Stimulated activated naive B cell treated with anti-CD40 and anti-IgM and Interleukin-4, amounts not matched to agents 10 μg/mL and 1 μg/mL and 100 μg/mL, for 72 hours (primary cell): ENCODE measurements at places on chromosomes 7 and 10.

GRCh38 chr10:130206216-130206737 is 70.1 kb downstream of the GLRX3 start:
- no peak for DNase-seq

DNA sequence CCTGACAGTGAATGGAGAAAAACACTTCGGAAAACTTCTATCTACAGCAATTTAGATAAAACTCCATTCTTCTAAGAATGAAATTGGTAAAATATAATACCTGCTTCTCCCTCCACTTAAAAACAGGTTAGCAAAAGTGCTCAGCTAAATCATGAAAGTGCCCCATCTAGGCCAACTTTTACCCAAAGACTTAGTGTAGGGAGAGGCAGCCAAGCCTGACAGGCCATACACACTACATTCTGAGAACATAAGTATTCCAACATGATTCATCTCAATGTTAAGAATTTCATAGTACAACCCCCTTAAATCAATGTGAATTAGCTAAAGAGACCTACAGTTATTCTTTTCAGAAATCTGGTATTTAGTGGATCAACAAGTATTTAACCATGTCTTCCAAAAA is 7.2 kb downstream of the FAM3C start:
- DNase-seq, result no peak

DNA sequence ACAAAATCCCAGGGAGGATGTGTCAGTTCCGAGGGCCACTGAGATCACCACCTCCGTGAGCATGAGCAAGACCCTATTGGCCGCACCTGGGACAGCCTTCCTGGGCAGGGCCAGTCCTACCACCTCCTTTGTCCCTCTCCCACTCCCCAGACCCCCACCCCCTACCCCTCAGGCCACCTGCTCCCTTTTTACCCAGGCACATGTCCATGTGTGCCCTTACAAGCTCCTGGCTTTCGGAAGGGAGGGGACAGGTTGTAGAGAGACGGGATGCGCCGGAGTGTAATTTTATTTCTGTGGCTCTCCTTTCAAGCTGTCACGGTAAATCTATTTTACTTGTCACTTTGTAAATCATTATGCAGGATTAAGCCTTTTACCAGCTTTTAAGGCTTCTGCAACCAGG is 20.9 kb downstream of the ZMIZ1 start:
- DNase-seq, result no peak

DNA sequence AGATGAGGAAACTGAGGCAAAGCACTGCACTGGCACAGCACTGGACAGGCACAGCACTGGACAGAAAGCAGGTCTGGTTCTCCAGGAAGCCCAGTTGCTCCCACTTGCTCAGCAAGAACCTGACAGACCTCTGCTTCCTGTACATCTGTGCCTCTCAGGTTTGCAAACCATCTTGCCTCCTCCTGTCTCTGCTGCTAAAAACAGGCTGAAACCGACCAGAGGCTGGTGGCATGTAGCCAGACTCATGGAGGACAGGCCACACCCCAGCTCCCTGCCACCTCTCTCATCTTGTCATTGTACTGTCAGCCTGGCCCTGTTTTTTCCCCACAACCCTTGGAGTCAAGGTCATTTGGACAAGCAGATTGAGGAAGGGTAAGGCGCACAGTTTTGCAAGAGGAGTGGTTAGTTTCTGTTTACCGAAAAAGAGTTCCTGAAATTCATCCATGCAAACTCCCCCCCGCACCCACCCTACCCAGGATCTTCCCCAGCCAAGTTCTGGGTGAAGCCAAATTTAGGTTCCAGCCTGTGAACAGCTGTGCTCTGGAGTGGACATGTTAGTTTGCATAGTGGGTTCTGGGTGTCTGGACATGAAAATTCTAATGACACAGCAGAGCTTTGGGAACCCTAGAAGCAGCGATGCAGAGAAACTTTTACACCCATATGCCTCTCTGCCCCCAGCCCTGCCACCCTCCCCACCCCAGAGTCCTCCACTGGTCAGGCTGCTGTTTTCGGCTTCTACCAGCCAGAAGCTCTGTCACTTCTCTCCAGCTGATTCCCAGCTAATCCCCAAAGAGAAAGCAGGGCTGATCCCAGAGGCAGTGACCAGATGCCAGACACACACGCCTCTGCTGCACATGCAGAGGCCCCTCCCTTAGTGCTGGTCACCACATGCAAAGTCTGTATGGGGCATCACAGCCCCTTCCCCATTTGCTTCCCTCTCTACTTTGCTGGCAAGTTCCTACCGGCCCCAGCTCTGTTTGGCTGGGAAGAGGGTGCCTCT is 8.5 kb upstream of the C10orf105 start:
- peak; percentile 51 for DNase-seq

DNA sequence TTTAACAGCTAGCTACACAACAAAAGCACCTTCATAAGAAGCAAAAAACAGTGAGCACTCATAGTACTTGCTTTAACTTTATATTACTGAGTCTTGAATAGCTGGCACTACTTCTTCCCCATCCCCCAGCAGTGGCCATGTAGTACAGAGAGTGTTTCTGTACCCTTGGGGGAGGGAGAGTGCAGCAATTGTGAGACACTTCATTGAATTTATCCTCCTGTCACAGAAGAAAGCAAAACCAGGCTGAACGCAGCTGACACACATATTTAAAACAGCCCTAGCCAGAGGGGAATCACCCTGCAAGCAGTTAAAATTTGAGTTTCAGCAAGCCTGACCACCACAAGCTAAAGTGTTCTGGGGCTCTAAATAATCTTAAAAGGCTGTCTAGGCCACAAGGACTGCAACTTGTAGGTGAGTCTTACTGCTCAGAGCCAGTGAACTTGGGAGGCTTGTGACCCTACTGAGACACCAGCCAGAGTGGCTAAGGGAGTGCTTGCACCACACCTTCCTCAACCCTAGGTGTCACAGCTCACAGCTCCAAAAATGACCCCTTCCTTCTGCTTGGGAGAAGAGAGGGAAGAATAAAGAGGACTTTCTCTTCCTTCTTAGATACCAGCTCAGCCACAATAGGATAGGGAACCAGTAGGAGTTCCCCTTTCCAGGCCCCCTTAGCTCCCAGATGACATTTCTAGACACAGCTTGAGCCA is 97.7 kb upstream of the MEOX2 start:
- DNase-seq, result no peak

DNA sequence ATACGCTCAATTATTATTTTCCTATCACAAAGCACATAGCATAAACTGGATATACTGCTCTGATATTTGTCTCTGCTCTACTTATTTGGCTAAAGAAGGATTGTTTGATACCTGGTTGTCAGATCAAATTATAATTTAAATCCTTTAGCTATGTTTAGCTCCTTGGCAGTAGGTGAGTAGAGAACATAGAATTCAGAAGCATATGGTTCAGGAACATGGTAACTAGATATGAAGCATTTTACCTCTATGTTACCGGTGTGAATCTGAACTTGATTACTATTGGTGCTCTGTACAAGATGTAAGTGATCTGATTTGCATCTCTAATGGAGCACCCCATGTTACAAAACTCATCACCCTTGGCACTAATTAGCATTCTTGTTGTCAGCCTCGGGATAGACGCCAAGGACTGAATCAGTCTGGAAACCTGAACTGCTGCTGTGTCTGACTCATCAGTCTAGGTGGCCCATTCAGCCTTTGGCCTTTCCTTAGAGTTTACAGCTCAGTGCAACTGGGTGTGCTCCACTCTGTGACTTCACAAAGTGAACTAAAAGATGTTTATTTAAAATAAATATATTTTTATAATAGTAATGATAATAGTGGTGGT is 12.3 kb upstream of the MYPN start:
- DNase-seq, result no peak

DNA sequence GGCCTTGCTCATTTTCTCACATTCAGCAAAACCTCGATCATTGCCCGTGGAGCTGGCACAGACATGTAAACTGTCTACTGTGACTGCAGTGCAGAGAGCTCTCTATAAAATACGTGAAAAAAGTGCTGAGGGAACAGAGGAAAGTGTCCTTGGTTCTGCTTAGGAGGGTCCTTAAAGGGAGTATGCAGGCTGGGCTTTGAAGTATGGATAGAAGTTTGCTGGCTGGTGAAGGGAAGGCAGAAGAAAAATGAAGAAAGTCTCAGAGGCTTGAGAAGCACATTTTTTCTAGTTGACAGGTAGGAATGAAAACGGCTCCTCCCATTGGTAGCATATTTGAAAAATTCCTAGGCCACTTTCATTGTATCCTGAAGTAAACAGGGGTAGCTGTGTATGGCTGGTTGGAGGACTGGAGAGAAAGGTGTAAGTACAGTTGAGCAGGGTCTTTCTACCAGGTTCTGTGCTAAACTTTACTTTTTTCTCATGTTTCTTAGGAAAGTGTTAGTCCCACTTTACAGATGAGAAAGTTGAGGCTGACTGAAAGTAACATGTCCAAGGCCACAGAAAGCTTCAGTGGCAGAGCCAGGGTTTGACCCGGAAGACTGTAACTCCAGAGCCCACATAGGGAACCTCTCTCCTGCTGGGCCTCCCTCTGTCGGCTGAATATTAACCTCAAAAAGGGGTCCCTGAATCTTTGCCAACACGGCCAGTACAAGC is 63.0 kb upstream of the PPIF start:
- no peak for DNase-seq

GRCh38 chr7:124387056-124387455 is 354.2 kb upstream of the TMEM229A start:
- DNase-seq, result no peak

GRCh38 chr7:106757846-106758245 is 96.9 kb upstream of the CCDC71L start:
- no peak for DNase-seq

DNA sequence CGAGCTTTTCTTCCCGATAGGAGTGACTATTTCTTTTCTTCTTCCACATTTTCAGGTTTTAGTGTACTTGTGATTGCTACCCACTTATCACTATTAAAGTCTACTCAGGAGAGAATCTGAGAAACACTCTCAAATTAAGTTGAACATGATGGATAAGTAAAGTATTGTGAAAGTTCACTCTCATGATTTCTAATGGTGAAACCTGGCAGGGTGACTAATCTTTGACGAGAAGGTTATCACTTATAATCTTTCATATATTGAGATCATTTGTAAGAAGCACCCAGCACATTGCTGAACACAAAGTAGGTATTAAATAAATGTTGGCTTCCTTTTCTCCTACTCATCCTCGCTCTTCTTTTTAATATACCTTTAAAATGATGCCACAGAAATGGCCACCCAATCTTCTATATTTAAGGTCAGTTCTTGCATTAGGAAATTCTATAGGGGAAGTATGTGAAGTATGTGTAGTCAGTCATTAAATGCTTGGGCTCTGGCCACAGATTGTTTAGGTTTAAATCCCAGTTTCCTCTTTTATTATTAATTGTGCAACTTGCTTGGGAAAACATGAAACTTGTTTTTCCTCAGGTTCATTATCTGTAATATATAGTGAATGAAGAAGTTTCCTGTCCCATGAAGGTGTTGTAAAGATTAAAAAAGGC is 3.1 kb upstream of the CFTR start:
- no peak for DNase-seq

DNA sequence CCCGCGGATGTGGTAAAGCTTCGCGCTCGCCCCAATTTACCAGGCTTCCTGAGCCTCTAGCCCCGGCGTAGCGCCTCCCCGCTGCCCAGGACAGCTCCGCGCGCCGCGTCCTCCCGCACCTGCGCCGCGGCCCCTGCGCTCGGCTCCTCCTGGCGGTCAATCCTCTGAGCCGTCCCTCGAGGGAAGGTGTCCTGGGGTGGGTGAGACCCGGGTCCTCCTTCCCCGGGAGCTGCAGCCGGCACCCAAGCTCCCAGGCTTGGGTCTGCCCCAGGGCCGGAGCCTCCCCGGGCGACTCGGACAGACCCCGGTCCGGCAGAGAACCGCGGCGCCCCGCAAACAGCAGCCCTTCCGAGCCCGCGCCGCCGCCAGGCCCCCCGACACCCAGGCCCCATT is 512 bp downstream of the OSBPL3 start:
- DNase-seq, result peak; percentile 69

DNA sequence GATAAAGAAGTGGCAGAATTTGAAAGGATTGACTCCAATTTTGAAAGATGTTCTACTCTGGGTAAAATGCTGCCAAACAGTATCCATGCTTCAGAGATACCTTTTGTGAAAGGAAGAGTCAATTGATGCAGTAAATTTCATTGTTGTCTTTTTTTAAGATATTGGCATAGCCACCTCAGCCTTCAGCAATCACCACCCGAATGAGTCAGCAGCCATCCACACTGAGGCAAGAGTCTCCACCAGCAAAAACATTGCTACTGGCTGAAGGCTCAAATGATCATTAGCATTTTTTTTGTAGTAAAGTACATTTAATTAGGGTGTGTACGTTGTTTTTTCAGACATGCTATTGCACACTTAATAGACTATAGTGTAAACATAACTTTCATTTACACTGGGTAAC is 31.7 kb upstream of the CYP26C1 start:
- no peak for DNase-seq

GRCh38 chr7:112156412-112156811 is 49.8 kb downstream of the DOCK4 start:
- DNase-seq, result no peak

DNA sequence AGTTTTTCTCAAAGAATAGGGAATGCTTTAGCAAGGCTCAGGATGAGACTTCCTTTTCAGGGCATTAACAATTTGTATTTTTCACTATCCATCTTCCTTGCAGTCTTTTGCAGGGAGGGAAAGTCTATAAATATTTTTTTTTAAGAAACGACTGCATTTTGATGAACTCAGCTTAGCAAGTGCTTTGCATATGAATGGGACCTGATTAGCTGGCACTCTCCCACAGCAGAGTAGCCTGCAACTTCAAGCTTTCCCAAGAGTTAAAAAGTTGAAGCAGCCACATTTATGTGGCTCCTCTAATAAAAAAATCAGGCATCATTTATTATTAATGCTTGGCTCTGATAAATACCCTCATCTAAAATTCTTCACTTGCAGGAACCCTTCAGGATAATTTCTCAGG is 134.0 kb downstream of the GRID1 start:
- no peak for DNase-seq

DNA sequence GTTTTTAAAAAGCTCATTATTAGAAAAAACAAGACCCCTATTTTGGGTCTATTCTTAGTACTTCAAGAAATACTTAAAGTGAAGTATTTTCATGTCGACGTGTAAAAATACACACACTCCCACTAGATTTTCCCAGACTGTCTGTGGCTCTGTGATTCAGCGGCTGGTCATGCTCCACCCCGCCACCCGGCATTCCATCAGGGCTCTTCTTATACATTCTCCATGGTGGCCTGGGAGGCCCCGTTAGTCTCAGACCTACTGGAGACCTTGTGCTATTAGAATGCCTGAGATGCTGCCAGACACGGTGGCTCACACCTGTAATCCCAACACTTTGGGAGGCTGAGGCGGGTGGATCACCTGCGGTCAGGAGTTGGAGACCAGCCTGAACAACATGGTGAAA is 13.1 kb downstream of the TECPR1 start:
- DNase-seq, result no peak

- DNase-seq, result no peak
Measured at GRCh38 chr10:43170491-43170890, 32.2 kb downstream of the CSGALNACT2 start.

- no peak for DNase-seq
Measured at GRCh38 chr7:127534636-127535035, 50.8 kb downstream of the GCC1 start.
